Mesenchymal stem cell (in vitro differentiated cells and primary cell): ENCODE measurements at places on chromosomes 2 and 18.
A peak's percentile ranks its signal among the peaks of the same experiment; 100 is the strongest.

DNA sequence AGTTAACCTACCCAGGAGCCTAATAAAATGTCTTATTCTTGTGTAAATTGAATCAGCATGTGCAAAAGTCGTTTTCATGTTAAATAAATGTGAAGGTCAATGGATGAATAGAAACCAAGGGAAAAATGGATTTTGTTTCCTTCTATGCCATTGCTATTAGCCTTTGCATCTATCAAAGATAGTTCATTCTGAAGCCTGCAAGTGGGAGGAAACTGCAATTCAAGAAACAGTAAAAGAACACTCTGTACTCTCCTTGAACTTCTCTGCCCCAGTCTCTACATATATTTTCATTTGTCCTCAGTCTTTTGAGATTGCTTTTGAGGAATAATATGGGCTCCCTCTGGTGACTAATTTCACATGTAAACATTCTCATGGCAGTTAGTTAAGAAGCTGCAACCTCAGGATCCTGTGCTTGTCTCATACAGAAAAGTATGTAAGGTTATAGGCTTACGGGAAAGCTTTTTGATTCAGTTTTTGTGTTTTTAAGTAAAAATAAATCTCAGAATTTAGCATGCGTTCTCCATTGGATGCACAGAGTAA lies 1590.0 kb upstream of the LRRTM1 start:
- H3K27me3 ChIP-seq, result no peaks in the 10 kb centered on the region
- no peaks in the 10 kb centered on the region for H3K36me3 ChIP-seq
- DNase-seq, result peak; percentile 20
- no peaks in the 10 kb centered on the region for H3K4me1 ChIP-seq
- H3K4me3 ChIP-seq, result no peak overlapping the region

DNA sequence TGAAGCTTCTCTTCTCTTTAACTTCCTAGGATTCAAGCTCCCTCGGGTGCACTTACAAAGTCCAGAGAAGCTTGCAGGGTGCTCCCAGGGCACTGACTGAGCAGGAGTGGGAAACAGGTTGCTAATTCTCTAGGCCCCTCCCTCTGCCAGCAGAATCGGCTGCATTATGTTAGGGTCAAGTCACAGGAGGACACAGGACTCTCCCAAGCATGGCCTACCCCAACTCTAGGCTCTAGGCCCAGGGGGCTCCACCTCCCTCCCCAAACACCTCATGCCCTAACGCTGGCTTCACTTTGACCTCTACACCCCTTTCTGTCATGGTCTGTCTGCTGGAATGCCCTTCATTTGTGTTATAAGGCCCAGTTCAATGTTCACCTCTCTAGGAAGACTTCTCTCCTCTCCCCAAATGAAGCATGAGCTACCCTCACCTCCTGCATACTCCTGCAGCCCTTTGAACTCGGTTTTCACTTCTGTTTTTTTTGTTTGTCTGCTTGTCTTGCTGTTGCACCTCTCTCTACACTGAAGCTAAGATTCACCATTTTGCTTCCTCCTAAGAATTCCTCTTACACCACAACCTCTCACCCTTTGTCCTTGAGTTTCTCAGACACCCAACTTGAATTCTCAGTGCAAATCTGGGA lies 521.8 kb upstream of the ID2 start:
- peaks cover 15% of the 10 kb centered on the region for H3K4me1 ChIP-seq
- no peak overlapping the region for H3K27ac ChIP-seq
- no peak overlapping the region for H3K4me3 ChIP-seq
- no peak for DNase-seq
- H3K36me3 ChIP-seq, result no peaks in the 10 kb centered on the region

GRCh38 chr18:69948919-69949537 lies 1.4 kb upstream of the CD226 start:
- no peak overlapping the region for H3K27ac ChIP-seq
- peaks cover 2% of the 10 kb centered on the region for H3K4me1 ChIP-seq
- no peak for DNase-seq

GRCh38 chr2:172198361-172198760 lies 95.7 kb upstream of the DLX2 start:
- H3K4me3 ChIP-seq, result no peak overlapping the region
- no peak for DNase-seq
- H3K27ac ChIP-seq, result no peak overlapping the region
- no peaks in the 10 kb centered on the region for H3K27me3 ChIP-seq
- no peaks in the 10 kb centered on the region for H3K36me3 ChIP-seq

- H3K27me3 ChIP-seq, result no peaks in the 10 kb centered on the region
- no peaks in the 10 kb centered on the region for H3K36me3 ChIP-seq
- H3K27ac ChIP-seq, result peak overlapping the region; percentile 76
- H3K4me3 ChIP-seq, result no peak overlapping the region
Observed at GRCh38 chr18:67550872-67551520, 34.5 kb upstream of the DSEL start.

DNA sequence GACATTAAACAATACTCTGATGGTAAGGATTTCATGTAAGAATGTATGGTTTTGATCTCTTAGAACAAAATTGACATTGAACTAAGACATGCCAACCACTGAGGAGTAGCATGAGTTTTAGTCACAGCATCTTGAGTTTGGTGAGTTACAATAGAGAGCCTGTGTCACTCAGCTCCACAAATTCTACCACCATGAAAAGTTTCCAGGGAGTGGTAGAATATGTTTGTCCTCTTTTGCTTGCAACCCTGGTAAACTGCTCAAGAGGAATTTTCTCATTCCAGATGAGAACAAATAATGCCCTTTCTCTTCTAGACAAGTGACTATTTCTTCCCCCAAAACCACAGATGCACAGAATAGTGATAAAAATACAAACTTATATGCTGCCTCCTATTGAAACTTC lies 502.0 kb upstream of the VRK2 start:
- no peak for DNase-seq
- H3K4me1 ChIP-seq, result no peaks in the 10 kb centered on the region
- no peak overlapping the region for H3K4me3 ChIP-seq
- H3K36me3 ChIP-seq, result no peaks in the 10 kb centered on the region
- no peaks in the 10 kb centered on the region for H3K27me3 ChIP-seq

- H3K4me1 ChIP-seq, result no peaks in the 10 kb centered on the region
- no peaks in the 10 kb centered on the region for H3K36me3 ChIP-seq
- no peak overlapping the region for H3K4me3 ChIP-seq
- H3K27ac ChIP-seq, result no peak overlapping the region
Observed at GRCh38 chr18:61628085-61628484, 264.7 kb downstream of the RNF152 start.

DNA sequence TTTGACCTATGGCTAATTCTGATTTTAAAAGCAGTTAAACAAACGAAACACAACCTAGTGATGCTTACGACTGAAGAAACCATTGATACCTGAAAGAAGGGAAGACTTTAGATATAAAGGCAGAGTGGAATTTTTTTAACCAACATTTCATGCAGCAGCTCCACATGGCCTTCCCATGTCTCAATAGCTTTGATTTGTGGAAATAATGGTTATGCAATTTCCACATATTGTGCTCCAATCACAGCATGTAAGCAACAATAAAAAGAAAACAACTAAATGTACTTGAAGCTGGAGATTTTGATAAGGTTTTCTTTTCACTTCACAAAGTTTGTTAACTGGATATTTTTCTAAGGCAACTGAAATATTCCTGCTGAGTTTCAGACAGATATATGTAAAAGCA lies 82.0 kb upstream of the SLC39A10 start:
- H3K27ac ChIP-seq, result no peak overlapping the region
- H3K36me3 ChIP-seq, result no peaks in the 10 kb centered on the region
- no peaks in the 10 kb centered on the region for H3K4me1 ChIP-seq

DNA sequence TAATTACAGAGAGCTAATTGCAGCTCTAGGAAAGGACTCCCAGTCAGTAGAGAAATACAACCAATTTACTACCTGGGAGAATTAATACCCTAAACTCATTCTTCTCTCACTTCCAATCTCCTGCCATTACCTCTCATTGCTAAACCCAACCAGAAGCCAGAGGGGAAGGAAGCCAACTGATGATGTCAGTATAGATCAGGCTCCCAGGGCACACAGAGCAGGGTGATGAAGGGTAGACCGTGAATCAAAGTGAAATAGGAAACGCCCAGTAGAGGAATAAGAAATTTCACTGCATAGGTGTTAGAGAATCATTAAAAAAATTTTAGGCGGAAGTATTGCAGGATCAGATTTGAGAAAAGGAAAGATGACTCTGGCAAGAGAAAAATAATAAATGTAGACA lies 456.8 kb upstream of the NXPH2 start:
- H3K27ac ChIP-seq, result no peak overlapping the region
- H3K4me1 ChIP-seq, result no peaks in the 10 kb centered on the region
- no peaks in the 10 kb centered on the region for H3K27me3 ChIP-seq
- H3K4me3 ChIP-seq, result no peak overlapping the region
- H3K36me3 ChIP-seq, result no peaks in the 10 kb centered on the region

- peak overlapping the region; percentile 15 for H3K27ac ChIP-seq
- DNase-seq, result peak; percentile 40
- peaks cover 38% of the 10 kb centered on the region for H3K27me3 ChIP-seq
- peaks cover 2% of the 10 kb centered on the region for H3K4me1 ChIP-seq
Observed at GRCh38 chr2:99698896-99699295, 209.1 kb upstream of the REV1 start.

- H3K27me3 ChIP-seq, result no peaks in the 10 kb centered on the region
- H3K27ac ChIP-seq, result no peak overlapping the region
- no peaks in the 10 kb centered on the region for H3K4me1 ChIP-seq
- no peak for DNase-seq
- H3K36me3 ChIP-seq, result no peaks in the 10 kb centered on the region
Observed at GRCh38 chr2:379778-380177, 91.9 kb upstream of the ALKAL2 start.

- peaks cover 36% of the 10 kb centered on the region for H3K4me1 ChIP-seq
- H3K27ac ChIP-seq, result no peak overlapping the region
- DNase-seq, result peak; percentile 17
- no peaks in the 10 kb centered on the region for H3K27me3 ChIP-seq
Observed at GRCh38 chr2:74497777-74498499, 1.5 kb downstream of the LBX2 start.

GRCh38 chr2:195151711-195152110 lies 505.3 kb upstream of the SLC39A10 start:
- DNase-seq, result no peak
- H3K36me3 ChIP-seq, result no peaks in the 10 kb centered on the region
- H3K4me3 ChIP-seq, result no peak overlapping the region

GRCh38 chr2:41930807-41931566 lies 116.8 kb upstream of the PKDCC start:
- DNase-seq, result peak; percentile 44
- H3K36me3 ChIP-seq, result no peaks in the 10 kb centered on the region
- H3K4me3 ChIP-seq, result no peak overlapping the region
- H3K27me3 ChIP-seq, result no peaks in the 10 kb centered on the region
